Stimulated activated CD4-positive, alpha-beta T cell treated with anti-CD3 and anti-CD28 coated beads, Interleukin-15, amount 100 ng/mL, for 1 hour (primary cell): ENCODE measurements at places on chromosomes 2 and 18.

GRCh38 chr18:55328301-55328700, 259.7 kb downstream of the TCF4 start:
- DNase-seq: no peak

GRCh38 chr2:234308813-234309195, 188.1 kb downstream of the ARL4C start:
- peak; percentile 51 for DNase-seq

DNA sequence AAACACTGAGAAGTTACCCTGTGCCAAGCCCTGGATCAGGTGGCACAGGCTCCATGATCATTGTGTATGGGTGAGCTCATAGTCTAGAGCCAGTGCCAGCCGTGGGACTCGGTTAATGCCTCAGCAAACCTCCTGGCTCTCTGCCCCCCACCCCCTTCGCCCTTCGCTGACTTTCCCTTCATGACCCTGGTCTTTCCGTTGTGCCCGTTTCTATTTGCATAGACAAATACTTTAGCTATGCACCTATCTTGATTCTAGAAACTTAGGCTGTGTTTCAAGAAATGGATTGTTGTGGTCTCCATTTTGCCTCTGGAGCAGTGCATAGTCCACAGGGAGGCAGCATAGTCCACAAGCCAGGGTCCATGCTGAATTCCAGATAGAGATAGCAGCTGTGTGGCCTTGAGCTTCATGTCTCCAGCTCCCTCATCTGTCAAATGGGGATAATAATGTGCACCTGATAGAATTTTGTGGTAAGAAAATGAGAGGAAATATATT, 44.8 kb upstream of the KDM3A start:
- DNase-seq: no peak

- DNase-seq: no peak
Measured at GRCh38 chr2:6810961-6811360, 54.7 kb downstream of the CMPK2 start.

GRCh38 chr18:26551695-26552081, 3.3 kb upstream of the KCTD1 start:
- no peak for DNase-seq

DNA sequence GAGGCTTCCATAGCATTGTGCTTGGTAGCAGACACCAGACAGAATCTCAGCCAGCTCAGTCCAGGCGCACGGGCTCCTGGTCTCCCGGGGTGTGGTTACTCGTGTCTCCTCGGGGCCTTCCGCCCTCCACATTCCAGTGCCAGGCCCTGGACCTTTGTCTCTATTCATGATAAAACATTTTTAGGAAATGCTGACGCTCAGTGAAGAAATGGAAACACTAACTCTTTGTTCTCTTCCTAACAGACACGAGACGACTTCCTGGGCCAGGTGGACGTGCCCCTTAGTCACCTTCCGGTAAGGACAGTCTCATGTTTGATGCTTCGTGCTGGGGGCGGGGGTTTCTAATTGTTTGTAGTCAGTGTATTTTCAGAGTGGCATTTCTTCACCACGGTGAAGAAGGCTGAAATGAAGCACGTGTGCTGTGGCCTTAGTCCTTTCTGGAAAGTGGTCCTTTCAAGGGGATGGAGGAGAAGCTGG, 271.8 kb downstream of the NEDD4L start:
- no peak for DNase-seq

GRCh38 chr2:165876712-165877111, 76.9 kb downstream of the TTC21B start:
- no peak for DNase-seq

DNA sequence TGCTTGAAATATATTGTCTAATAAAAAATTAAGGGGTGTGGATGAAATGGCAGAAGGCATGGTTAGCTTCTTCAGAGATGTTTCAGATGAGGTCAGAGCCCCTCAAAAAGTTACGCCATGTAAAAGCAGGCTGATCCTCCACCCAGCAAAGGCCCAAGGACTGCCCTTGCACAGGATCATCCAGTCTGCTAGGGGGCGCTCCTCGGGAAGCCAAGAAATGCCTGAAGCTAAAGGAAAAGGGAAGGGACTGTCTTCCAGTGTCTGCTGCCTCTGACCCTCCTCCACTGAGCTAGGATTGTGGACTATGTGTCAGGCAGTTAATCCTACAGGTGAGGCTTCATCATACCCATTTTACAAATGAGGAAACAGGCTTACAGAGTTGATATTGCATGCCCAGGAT, 33.8 kb upstream of the TEX51 start:
- no peak for DNase-seq

DNA sequence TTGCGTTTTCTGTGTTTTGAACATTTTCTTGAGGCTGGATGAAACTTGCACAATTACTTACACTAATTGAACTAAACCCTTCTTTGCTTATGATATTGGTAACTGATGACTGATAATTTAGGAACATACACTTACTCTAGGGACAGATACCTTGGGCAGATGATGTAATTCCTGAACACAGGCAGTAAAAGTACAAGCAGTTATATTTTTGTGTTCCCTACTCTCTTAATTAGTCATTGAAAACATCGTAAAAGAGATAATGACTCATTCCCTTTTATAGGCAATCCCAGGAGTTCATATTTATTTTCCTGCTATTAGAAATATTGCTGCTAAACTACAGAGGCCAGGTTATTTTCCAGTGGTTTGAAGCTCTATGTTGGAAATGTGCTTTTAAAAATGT, 46.4 kb downstream of the CCDC85A start:
- no peak for DNase-seq

DNA sequence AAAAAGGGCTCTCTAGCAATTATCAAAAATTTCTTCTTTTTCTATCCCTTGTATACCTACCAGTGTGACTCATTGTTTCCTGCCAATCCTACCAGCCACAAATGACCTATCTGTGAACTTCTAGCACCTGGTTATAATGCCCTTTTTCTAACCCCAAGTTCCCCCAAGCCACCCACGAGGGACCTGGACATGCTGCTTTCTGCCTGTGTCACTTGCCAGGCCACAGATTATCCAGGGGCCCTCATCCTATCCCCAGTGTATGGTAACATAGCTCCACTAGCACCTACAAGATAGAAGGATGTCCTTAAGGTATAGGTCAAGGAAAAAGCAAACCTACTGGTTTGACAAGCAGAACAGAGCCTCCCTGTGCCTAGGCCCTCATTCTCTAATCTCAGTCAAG, 26.8 kb downstream of the AAK1 start:
- peak; percentile 7 for DNase-seq

- no peak for DNase-seq
Measured at GRCh38 chr2:101843471-101843870, 146.0 kb downstream of the MAP4K4 start.

- no peak for DNase-seq
Measured at GRCh38 chr2:42961385-42961811, 169.0 kb upstream of the HAAO start.

GRCh38 chr2:175855236-175855635, 146.8 kb downstream of the LNPK start:
- DNase-seq: no peak

GRCh38 chr18:35470435-35470834, 27.3 kb downstream of the INO80C start:
- no peak for DNase-seq

DNA sequence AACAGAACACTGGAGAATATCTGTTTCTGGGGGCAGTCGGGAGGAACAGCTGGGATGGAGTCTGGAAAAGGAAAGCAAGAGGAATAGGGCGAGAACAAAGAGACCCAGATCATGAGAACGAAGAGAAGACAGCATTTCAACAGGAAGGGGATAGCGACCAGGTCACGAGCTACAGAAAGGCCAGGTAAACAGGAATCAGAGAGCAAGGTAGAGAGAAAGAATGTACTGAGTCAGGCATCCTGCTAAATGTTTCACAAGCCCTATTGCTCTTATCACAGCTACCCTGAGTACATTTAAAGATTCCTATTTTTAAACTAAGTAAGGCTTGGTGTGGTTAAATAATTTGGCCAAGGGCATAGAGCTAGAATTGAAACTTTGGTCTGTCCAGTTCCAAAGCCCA, 254.9 kb upstream of the RAB12 start:
- DNase-seq: no peak

DNA sequence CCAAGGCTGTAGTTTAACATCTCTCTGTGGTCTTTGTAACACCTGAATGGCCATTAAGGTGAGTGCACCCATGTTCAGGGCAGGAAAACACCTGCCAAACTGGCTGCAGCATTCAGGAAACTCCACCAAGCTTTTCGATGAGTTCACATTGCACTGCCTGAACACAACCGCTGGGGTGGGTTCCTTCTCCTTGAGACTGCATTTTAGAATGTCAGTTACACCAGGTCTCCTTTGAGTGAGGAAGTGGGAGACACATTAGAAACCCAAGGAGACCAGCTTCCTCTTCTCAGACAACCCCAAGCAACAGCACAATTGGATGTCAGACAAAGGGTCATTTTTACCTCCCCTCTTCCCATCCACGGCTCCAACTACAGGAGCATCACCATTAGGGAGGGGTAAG, 35.2 kb downstream of the CYRIA start:
- no peak for DNase-seq

GRCh38 chr2:179106676-179107428, 56.9 kb upstream of the CCDC141 start:
- no peak for DNase-seq

GRCh38 chr2:47354013-47354847, 48.7 kb upstream of the MSH2 start:
- DNase-seq: no peak

DNA sequence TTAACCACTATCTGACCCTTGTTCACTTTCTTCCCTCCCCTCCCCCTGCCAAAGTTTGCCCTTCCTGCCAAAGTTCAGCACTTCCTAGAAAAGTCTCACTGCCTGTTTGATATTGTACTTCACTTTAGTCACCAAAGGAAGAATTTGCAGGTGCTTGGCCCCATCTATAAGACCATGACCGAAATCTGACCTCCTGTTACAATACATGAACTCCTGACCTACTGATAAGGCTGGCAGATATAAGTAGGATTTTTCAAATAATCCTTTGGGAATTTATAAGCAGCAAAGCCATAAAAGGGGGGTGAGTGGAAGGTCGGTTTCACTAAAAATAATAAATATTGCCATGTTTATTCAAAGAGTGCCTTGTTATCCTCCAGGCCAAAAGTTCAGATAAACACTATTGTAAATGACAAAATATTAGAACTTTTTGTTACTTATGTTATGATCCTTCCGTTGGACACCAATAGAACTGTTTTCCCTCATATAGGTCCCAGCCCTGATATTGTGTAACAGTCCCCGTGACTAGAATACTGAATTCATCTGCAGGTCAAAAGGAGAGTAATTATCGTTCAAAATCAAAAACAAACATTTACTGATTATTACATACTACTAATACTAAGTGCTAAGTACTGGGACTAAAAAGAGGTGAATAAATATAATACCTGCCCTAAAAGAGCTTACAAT, 277.6 kb downstream of the EXOC6B start:
- no peak for DNase-seq

DNA sequence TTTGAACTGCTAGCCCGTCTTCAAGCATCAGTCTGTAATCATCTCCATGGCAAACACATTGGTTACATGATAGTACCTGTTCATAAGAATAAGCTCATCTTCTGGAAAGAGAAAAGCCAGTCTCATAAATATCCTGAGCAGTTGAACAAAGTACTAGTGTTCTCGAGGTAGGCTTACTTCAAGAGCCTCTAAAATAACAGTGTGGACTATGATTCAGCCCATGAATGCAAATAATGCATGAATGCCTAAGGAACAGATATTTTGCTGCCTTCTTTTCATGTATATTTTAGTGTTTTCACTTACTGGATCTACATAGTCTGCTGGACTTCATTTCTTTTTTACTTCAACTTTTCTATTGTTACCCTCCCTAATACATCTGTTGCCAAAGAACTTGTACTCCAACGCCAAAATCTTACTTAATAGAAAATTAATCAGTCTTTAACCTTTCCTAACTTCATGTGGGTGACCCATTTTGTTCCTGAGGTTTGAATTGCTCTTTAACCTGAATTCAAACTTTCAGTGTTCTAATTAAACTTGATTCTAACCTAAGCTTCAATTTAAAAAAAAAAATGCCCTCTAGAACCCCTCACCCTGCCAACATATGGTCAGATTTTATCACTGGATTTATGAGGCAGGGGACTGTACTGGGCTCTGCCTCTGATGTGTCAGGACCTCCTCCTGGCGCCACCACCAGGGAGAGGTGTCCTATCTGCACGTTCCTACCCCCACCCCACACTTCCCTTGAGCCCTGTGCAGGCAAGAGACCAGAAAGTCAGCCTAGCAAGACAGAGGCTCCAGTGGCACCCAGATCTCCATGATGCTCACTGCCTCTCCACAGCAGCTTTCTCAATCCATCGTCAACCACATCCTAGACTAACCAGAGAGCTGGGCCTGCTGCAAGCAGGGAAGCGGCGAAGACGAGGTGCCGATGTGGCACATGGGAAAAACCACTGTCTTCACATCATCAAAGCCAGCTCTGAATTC, 264.7 kb upstream of the ID2 start:
- DNase-seq: no peak
